Stimulated activated CD8-positive, alpha-beta memory T cell treated with anti-CD3 and anti-CD28 coated beads, Interleukin-4, amount 100 ng/mL, for 1 hour (primary cell): ENCODE measurements at places on chromosomes 6 and 20.

DNA sequence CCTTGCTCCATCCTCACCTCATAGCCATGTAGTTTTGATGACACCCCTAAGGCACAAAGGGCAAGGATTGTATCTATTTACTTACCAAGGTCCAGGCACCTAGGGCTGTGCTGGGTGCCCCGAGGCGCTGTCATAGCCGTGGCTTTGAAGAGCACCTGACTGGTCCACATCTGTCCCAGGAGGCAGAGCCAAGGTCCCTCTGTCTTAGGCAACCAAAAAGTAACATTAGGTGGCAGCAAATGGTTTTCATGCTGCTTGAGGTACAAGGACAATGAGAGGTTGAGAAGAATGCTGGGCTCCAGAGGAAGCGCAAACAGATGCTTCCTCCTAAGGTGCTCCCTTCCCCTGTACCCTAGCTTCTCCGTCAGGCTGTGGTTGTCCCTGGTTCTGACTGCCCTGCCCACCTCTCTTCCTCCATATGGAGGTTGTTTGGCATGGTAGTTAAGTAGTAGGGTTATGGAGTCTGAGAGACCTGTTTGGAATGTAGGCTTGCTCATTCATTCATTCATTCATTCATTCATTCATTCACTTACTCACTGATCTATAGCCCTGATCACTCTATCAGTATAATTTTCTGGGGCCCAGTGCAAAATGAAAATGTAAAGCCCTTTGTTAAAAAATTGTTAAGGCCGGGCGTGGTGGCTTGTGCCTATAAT is 3.0 kb upstream of the UQCC2 start:
- DNase-seq, result no peak

DNA sequence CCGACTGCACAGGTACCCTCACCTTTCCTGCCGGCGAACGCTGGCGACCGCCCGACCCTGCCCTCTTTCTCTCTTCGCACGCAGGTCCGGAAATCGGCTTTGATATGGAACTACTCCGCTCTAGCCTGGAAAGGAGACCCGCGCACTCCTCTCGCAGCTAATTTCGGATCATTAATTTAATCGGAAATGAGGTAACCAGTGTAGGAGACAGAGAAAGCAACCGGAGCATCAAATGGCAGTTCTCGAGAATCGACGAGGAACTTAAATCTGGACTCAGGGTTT is 949 bp upstream of the ATXN1 start:
- no peak for DNase-seq

DNA sequence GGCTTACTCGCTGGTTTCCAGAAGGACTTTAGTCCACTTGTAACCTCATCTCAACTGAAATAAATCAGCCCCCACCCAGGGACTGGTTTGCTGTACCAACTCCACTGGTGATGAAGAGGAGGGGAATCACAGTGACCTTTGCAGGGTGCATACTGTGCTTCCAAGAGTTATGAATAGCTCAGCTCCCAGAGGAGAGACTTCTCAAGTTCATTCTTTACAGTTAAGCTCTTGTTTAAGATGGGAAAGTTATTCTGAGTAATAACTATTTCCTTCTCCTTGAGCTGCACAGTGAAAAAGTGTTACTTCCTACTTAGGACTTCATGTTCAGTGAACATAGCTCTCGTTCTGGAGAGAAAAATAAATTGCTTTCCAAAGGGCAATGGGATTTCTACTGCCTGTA is 166.5 kb upstream of the ECI2 start:
- DNase-seq, result no peak

- no peak for DNase-seq
Measured at GRCh38 chr6:14187406-14187805, 69.8 kb downstream of the CD83 start.

DNA sequence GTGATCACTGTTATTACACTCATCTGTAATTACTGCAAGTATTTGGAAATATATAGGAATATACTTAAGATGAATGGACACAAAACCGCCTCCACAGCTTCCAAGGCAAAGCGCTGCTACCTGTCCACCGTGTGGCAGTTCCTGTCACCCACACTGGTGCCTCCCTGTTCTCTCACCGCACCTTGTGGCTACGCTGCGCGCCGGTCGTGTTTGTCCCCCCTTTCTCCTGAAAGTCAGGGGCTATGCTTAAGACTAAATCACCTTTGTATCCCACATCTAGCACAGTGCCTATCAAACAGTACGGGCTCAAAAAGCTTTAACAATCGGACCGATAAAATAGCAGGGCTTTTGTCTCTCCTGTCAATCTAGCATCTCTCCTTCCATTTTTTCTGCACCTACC is 23.0 kb downstream of the LY86 start:
- DNase-seq, result no peak

DNA sequence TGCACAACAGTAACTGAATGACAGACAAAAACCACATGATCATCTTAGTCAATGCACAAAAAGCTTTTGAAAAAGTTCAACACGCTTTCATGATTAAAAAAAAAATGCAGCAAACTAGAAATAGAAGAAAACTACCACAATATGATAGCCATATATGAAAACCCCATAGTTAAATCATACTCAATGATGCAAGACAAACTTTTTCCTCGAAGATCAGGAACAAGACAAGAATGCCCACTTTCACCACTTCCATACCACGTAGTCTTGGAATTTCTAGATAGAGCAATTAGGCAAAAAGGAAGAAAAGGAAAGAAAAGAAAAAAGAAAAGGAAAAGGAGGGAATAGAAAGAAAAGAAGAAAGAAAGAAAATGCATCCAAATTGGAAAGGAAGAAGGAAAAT is 44.6 kb upstream of the SLC23A2 start:
- DNase-seq, result no peak

DNA sequence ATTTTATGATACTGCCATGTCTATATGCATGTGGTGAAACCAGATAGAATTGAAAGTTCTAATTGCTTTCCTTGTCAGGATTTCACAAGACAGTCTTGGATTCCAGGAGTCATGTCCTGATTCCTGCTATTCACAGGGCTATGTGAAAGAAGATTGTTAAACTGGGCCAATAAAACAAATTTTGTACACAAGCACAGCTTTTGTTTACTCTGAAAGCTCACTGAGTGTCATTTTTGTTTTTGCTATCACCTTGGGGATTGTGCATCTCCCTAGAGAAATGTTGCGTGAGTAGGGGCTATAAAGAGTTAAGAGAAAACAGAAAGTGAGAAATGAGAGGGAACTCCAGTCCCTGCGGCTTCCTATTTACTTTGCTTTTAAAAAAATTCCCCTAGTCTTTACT is 627.5 kb downstream of the PKHD1 start:
- DNase-seq, result no peak

DNA sequence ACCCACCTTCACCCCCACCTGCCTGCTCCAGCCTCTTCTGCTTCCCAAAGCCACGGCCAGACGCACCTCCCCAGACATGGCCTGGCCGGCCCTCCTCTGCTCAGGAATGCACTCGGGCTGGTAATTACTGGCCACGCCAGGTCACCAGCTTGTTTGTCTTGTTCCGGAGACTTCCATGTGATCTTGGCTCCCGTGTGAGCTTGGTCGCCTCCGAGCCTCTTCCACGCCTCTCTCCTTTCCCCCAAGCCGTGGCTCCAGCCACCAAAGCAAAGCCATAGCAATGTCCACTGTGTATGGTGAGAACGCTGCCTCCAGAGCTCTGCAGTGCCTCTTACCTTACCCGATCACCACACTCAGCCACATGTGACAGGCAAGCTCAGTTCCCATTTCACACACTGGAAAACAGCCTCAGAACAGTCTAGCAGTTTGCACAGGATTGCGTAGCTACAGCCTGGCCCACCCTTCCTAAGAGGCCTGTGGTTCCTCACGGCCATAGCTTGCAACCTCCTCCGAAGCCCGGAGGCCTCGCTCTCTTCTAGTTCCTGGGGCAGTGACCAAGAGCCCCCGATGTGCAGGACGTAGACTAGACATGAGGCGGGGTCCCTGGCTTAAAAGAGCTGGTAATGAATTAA is 48.1 kb upstream of the AFDN start:
- DNase-seq, result no peak

GRCh38 chr20:8787090-8787489 is 281.8 kb upstream of the PLCB4 start:
- no peak for DNase-seq

GRCh38 chr6:13558718-13559117 is 15.7 kb upstream of the SIRT5 start:
- DNase-seq, result no peak

GRCh38 chr20:50921803-50922501 is 9.3 kb downstream of the ADNP start:
- DNase-seq, result no peak

DNA sequence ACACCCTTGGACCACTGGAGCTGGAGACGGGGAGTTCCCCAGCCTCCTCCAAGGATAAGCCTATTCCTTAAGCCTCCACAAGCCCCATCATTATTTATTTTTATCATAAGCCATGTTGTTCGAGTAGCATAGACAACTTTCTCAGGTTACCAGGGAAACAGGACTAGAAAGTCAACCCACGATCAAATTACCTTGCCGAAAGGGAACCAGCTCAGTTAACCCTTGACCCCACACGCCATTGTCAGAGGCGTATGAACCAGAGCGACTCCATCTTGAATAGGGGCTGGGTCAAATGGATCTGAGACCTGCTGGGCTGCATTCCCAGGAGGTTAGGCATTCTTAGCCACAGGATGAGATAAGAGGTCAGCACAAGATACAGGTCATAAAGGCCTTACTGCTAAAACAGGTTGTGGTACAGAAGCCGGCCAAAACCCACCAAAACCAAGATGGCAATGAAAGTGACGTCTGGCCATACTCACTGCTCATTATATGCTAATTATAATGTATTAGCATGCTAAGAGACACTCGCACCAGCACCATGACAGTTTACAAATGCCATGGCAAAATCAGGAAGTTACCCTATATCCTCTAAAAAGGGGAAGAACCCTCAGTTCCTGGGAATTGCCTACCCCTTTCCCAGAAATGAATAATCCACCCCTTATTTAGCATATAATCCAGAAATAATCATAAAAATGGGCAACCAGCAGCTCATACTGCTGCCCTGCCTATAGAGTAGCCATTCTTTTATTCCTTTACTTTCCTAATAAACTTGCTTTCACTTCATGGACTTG is 22.4 kb downstream of the SYNJ2 start:
- DNase-seq, result no peak

DNA sequence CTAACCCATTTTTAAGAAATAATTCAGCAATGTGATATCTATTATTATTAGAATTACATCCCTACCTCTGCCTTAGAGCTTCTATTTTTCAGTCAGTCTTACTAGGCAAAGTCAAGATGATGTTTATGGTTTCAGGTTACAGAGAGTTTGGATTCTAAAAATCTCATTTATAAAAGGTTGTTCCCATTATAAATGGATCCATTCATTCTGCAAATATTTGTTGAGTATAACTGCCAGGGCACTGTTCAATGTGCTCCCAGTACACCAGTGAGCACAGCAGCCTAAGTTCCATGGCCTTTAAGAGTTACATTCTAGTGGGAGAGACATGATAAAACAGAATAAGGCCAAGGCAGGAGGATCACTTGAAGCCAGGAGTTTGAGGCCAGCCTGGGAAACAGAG is 75.9 kb upstream of the EYA4 start:
- no peak for DNase-seq

- no peak for DNase-seq
Measured at GRCh38 chr20:37298190-37298939, 8.9 kb downstream of the MANBAL start.

DNA sequence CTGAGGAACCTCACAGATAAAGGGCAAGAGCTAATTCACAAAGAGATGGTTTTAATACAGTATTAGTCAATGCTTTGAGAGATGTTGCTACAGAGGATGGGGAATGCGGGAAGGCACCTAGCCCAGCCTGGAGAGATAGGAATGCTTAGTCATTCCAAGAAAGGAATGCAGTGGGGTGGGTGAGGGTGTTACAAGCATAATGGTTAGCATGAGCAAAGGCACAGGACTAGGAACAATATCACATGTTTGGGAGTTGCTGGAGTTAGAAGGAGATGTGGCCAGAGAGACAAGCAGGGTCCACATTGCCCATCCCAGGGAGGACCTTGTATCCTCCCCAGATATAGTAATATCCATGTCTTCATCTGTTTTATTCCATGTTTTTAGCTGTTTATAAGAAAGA is 107.0 kb upstream of the OGFRL1 start:
- DNase-seq, result no peak

GRCh38 chr20:17958373-17959256 is 10.0 kb downstream of the SNX5 start:
- DNase-seq, result no peak

- DNase-seq, result no peak
Measured at GRCh38 chr6:34524971-34525370, 31.2 kb downstream of the SPDEF start.
